ENCODE measurements at places on chromosomes 1 and 21.

- no peak for DNase-seq
Observed at GRCh38 chr1:43847290-43847689, 86.3 kb upstream of the ARTN start.

DNA sequence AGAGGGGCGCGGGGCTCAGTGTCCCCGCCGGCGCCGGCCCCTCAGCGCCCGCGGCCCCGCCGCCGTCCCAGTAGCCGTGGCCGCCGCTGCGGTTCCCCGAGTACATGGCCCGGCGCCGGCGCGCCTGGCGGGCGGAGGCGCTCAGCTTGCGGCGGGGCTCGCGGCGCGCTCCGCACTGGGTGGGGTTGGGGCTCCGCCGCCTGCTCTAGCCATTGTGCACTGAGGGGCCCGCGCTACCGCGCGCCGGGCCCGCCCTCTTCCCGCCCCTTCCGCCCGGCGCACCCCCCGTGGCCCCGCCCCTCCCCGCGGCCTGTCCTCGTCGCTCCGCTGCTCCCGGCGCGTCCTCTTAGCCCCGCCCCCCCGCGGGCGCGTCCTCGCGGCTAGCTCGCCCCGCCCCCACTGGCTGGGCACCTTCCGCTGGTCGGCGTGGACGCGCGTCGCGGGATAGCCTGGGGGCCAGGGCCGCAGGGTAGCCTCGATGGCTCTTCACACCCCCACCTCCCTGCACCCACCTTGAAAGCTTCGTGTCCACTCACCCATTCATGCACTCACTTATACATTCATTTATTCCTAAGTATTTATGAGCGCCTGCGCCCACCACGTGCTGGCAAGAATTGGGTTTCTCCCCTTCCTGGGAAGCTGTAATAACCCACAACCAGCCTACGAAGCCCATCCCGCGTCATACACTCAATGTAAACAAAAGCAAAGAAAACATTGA, at the start of the genes CHML and OPN3:
Gene CHML, minus strand, starts transcription at position 221 of the 718 bp plus-strand sequence. CDS start 4,603 bp downstream, outside the sequence.
Gene OPN3, minus strand, starts transcription at position 221 of the 718 bp plus-strand sequence. Its CDS starts 115 bp downstream, at position 106.
- peak; percentile 94 for DNase-seq

GRCh38 chr1:203744075-203744972, 20.7 kb upstream of the LAX1 start:
- peak; percentile 45 for DNase-seq

DNA sequence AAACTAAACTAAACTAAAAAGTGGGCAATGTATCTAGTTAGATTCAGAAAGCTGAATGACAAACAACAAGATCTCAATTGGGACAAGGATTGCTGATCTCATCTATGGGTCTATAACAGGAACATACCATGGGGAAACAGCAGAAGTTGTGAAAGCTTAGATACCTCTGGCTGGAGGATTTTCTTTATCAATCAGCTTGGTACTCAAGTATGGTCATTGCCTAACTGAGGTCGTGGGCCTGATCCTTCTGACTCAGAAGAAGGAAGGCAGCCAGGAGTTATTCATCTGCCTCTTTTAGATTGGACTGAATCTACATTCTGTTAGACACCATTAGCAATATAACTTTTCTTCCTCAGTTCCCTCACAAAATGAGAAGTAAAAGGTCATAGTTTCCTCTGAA, 39.7 kb downstream of the DNTTIP2 start:
- DNase-seq: no peak

- DNase-seq: no peak
Observed at GRCh38 chr21:15531986-15532385, 197.8 kb upstream of the USP25 start.

DNA sequence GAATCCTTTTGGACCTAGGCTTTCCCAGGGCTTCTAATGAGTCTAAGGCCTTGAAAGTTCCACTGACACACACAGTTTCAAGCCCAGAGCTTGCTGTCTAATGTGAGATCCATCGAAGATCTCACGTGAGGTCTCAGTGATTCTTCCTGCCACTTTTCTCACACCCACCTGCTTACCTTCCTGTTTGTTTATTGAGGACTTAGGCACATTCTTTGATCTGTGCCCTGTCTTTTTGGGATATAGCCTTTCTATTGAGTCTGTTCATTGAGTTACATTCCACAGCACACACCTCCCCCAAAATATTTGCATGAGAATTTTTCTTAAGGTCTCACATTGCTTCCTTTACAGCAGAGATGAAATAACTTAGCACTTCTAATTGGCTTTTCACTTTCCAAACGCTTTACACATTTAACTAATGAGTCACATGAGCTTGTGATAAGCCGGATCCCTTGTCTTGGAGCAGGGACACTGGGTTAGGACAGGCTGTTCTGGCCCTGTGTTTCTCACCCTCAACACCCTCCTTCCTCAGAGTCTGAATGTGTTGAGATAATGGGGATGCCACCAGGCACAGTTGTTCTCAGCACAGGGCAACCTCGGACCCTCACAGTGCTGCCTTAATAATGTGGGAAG, 288.3 kb downstream of the TM2D1 start:
- no peak for DNase-seq

DNA sequence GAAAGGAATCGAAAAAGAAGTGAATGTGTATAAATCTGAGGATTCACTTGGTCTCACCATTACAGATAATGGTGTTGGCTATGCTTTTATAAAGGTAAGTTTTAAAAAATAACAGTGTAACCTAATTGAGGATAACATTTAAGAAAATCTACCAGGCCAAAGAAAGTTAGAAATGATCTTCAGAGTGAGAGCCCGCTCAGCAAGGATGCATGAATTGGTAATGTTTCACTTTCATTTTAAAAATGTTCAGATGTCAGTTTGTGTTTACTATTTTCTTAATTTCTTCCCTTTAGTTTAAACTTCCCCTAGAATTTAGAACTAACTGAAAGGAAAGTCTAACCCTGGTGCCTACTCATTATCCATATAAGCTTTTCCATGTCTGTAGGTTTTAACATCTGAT, 35.0 kb downstream of the GIPC2 start:
- no peak for DNase-seq

DNA sequence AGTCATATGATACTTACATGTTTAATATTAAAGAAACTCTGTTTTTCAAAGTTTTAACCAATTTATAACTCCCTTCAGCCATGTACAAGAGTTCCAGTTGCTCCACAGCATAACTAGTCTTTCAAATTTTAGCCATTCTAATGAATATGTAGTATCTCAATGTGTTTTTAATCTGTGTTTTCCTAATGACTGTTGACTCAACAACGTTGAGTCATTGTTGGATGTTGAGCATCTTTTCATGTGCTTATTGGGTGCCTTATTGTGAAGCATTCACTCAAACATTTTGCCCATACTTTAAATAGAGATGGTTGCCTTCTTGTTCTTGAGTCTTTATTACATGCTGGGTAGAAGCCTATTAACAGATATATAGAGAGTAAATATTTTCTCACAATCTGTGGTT, 240.2 kb upstream of the LYPLAL1 start:
- no peak for DNase-seq

DNA sequence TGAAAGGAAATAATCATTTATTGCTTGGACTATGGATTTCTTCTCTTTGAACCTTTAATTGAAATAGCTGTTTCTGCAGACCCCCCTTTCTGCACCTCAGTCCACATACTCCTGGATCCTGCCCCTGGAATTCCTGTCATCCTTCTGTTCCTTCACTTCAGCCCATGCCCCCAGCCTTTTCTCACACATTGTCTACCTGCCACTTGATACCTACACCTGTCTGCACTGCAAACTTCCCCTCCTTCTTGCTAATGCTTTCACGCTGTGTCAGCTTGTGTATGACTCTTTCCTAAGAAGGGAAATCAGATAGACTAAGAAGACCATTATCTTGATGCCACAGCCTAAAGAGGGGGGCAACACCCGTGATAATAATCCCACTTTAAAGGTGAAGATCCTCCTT, 80.3 kb upstream of the EXO1 start:
- DNase-seq: no peak

DNA sequence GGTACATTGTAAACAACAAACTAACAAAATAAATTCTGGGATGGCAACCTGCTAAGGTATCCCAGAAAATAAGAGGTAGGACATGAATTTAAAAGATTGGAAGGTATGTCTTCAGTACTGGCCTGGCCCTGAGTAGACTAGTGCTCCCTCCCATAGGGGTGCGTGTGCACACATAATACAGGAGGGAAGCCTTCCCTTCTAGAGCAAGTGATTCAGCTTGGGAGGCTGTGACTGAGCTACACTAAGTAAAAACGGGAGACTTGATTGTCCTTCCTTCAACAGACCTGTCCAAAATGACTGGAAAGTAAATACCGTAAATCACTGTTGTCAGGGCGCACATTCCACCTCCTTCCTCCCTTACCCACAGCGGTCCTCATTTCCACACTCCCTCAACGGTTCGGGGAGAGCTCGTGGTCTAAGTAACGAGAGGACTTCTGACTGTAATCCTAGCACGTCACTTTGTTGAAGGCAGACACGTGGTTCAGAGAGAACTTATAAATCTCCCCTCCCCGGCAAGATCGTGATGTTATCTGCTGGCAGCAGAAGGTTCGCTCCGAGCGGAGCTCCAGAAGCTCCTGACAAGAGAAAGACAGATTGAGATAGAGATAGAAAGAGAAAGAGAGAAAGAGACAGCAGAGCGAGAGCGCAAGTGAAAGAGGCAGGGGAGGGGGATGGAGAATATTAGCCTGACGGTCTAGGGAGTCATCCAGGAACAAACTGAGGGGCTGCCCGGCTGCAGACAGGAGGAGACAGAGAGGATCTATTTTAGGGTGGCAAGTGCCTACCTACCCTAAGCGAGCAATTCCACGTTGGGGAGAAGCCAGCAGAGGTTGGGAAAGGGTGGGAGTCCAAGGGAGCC, at the start of gene TGFB2:
Gene TGFB2, plus strand, starts transcription at position 523 of the 859 bp plus-strand sequence. CDS start 1,366 bp downstream, outside the sequence.
- peak; percentile 50 for DNase-seq

GRCh38 chr1:52203935-52204625, 62.2 kb downstream of the ZFYVE9 start:
- no peak for DNase-seq

- no peak for DNase-seq
Observed at GRCh38 chr1:2518528-2518927, 7.9 kb downstream of the PANK4 start.

DNA sequence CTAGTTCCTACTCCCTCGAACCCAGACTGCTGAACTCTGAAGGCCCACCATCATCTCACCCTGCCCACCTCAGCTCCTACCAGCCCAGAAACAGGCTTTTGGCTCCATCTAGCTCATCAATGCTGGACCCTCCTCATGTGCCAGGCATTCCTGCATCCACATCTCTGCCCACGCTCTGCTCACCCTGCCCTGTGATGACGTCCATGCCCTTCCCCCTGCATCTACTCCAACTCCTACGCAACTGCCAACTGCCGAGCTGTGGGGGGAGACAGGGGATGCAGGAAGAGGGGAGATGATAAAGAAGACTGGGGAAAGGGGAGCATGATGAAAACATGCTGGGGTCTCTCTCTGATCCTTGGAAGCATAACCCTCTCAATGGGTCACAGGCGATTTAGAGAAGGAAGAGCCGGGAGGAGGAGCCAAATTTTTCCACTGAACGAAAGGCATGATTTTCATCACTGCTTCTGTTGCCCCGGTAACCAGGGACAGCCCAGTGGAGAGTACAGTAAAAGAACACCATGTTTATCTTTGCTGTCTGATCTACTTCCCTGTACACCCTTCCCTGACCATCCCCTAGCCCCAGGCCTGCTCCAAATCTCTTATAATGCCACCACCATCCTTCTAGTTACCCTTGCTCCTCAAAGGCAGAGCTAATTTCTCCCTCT, 44.3 kb downstream of the CD34 start:
- peak; percentile 80 for DNase-seq

Measured in mucosa of gallbladder (tissue), 1 donor.